ENCODE measurements at places on chromosomes 3 and 15.
A peak's percentile ranks its signal among the peaks of the same experiment; 100 is the strongest.

GRCh38 chr15:65361708-65362459, 15.9 kb downstream of the IGDCC3 start:
- no peak for DNase-seq

DNA sequence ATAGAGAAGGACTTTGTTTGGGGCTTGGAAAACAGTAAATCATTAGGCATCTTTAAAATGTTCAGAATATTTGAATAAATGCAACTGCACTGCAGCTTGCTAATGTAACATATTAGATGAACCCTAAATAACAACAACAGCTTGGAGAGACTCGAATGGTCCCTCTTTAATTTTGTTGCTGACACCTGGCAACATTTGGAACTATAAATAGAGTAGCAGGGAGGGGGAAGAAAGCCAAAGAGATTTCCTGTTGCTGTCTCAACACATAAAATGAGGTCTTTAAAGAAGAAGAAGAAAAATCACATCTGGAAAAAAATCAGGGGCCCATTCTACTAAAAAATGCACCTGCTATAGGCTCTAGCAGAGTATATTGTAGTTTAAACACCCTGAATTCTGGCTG, 49.9 kb upstream of the DPPA4 start:
- DNase-seq = no peak

GRCh38 chr15:57217778-57218598, 158.3 kb upstream of the CGNL1 start:
- DNase-seq = no peak

DNA sequence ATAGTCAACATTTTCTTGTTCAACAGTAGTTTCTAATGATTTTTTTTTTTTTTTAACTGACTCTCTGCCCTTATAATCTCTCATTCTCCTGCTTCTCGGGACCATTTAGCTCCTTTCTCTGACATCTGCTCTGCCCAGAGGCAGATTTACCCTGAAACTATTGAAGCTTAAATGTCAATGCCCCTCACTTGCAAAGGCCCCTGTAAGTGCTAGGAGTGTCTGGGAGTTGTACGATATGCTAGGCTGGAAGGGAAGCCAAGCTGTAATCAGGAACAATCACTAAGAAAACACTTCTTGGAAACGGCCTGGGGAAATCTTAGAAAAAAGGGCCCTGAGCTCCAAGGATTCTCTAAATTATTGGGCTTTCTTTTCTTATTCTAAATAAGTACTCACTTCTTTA, 5.8 kb upstream of the PLOD2 start:
- DNase-seq = no peak

GRCh38 chr3:62562596-62562995, 189.2 kb upstream of the FEZF2 start:
- DNase-seq = no peak

- no peak for DNase-seq
These were observed 26.4 kb downstream of the TMEM39A start for GRCh38 chr3:119436977-119437376.

GRCh38 chr3:123070510-123070909, 3.7 kb downstream of the PDIA5 start:
- DNase-seq = no peak

DNA sequence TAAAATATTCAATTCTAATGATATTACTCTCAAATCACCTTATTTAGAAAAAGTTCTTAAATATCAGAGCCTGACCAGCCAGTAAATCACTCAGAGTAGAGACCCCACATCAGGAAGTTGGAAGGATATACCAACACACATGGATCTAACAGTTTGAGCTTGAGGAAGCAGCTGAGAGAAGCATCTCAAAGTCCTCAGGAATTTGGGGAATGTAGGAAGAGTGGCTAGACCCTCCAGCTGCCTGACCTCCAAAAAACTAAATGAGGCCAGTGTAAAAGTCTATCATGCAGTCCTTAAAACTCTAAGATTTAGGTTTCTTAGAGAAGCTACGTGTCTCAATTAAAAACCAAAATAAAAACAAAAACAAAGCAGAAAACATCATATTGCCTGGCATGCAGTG, 55.4 kb downstream of the SETD2 start:
- DNase-seq = peak; percentile 16

DNA sequence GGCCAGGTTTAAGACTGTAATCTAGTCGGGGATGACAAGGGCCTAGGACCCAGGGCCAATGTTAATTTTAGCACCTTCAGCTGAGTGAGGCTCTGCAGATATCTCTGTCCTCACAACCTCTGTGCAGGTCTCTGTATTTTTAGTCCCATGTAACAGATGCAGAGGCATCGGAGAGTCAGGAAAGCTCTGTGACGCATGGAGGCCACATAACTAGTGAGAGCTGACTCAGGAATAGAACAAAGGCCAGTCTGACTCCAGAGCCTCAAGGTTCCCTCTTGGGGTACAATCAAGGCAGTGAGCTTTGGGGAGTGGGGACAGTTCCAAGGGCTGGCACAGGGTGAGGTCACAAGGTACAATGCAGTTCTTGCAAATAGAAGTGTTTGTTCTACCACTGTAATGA, 31.0 kb downstream of the FSTL1 start:
- no peak for DNase-seq

- DNase-seq = no peak
These were observed 17.0 kb upstream of the OR5K1 start for GRCh38 chr3:98445949-98446406.

- DNase-seq = peak; percentile 65
These were observed 43.2 kb downstream of the ARHGEF3 start for GRCh38 chr3:56758539-56758981.

- no peak for DNase-seq
These were observed 50.4 kb downstream of the GPR171 start for GRCh38 chr3:151152455-151153079.

DNA sequence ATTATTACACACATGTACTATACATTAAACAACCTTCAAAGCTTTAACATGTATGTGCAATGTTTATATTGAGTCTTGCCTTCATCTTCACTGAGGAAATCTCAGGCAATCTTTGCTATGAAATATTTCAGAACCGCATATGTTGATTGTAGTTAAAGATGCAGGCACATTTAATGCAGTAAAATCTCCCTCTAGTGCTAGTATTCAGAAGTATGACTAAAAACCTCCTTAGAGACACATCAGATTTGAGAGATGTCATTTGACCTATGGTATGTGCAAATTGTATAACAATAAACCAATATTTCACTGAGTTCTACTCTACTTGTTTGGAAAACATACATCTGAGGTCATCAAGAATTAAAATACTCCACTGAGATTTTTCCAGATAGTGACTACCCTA, 123.8 kb upstream of the C15orf61 start:
- no peak for DNase-seq

GRCh38 chr3:122353215-122353614, 28.2 kb downstream of the CSTA start:
- DNase-seq = no peak

DNA sequence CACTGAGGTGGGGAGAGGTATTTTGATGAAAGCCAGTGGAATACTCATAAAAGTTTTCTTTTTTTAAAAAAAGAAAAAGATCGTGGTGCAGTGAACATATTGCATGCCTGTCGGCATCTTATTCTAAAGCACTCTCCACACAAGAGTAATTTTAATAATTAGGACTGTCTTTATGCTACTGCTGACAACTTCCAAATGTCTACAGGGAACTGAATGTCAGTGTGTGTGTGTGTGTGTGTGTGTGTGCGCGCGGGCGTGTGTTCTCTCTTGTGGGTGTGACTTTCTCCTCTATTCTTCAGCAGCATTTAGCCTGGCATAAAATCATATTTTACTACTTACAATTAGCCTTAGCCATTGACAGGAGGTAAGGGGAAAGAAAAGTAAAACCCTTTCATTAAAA, 268.5 kb downstream of the C3orf38 start:
- no peak for DNase-seq

- DNase-seq = no peak
These were observed 107.2 kb downstream of the CHST2 start for GRCh38 chr3:143226678-143227291.

GRCh38 chr3:60090548-60090947, 1040.7 kb upstream of the CFAP20DC start:
- DNase-seq = no peak

- no peak for DNase-seq
These were observed 32.4 kb downstream of the PEAK1 start for GRCh38 chr15:77387365-77388105.

GRCh38 chr3:47731061-47731460, 50.6 kb downstream of the SMARCC1 start:
- no peak for DNase-seq

GRCh38 chr3:185631508-185632206, 45.6 kb downstream of the SENP2 start:
- no peak for DNase-seq

DNA sequence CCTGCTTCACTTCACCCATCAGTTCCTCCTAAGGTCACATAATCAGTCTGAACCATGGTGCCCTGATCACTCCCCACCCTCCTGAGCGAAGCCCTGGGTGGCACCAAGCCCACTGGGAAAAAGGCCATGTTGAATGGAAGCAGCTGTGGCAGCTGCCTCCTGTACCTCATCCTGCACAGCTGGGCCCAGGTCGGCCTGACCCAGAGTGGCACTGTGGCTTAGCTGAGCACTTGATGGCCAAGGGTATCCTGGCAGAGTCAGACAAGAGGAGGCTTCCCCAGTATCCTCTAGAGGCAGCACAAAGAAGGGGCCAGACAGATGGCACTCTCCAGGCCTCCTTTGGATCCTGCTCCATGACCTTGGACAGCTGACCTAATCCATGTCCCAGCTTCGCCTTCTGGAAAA, 68.4 kb downstream of the TLE3 start:
- DNase-seq = no peak

DNA sequence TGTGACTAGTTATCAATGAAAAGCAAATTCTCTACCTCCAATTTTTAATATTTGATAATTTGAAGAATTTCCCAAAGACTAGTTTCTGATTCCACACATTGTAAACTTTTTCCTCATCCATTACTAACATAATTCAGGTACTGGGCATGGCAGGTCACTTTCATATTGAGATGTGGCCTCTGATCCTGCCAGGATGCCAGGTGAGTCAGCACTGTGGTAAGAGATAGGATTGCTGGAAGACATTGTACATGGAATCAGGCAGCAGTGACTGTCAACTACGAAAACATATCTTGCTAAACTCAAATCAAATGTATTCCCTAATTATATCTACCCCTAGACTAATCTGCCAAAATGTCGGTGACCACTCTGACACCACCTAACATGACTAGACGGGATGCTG, 33.2 kb upstream of the POU1F1 start:
- DNase-seq = no peak

- DNase-seq = no peak
These were observed 48.9 kb downstream of the ABCC5 start for GRCh38 chr3:183968666-183969245.

DNA sequence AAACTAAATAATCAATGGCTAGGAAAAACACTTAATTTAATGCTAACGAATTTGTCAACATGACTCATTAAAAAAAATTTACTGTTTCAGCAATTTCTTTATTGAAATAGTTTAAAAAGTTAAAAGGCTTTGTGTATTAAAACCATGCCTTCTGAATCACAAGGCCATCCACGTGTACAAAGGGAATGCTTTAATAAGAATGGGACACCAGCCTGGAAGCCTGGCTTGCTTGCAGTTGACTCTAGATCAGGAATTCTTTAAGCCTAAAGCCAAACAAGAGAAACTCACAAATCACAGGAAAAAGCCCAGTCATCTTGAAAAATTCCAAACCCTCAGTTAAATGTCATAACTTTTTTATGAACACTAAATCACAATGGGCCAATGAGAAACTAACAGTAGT, 137.6 kb downstream of the PEAK1 start:
- DNase-seq = peak; percentile 69

GRCh38 chr15:51062736-51063135, 32.0 kb downstream of the TNFAIP8L3 start:
- DNase-seq = no peak

DNA sequence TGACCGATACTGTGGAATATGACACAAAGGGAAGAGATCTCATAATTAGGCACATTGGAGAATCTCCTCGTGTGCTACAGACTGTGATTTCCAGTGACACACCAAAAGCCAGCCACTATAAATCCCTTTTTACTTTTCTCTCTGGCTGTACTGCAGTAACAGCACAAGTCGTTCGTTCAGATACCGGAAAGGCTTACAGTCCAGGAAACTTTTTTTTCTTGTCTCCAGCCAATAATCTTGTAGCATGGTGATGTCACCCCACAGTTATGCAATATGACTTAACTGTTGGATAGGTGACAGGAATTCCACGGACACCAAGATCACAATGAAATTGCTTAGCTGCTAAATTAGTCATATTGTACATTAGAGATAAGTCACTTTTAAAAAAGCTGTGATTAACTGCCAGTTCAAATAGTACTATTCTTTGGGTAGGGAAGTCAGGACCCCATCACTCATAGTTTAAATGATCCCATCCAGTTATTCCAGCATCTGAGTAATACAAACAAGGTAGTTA, 36.3 kb upstream of the TSC22D2 start:
- DNase-seq = peak; percentile 100

DNA sequence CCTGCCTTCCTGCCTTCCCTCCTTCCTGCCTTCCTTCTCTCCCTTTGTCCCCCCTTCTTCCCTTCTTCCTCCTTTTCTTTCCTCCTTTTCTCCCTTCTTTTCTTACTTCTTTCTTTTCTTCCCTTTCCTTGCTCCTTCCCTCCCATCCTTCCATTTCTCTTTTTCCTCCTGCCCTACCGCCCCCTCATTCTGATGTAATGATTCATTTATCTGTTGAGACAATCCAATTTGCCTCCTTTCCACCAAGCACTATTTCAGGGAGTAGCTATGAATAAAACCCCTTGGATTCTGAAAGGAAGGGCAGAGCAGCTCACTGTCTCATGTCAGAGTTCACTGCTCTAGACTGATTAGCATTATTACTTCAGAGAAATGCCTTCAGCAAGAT, 462.6 kb downstream of the PDCD6IP start:
- DNase-seq = no peak

- DNase-seq = no peak
These were observed 20.4 kb downstream of the COLQ start for GRCh38 chr3:15501126-15501525.

DNA sequence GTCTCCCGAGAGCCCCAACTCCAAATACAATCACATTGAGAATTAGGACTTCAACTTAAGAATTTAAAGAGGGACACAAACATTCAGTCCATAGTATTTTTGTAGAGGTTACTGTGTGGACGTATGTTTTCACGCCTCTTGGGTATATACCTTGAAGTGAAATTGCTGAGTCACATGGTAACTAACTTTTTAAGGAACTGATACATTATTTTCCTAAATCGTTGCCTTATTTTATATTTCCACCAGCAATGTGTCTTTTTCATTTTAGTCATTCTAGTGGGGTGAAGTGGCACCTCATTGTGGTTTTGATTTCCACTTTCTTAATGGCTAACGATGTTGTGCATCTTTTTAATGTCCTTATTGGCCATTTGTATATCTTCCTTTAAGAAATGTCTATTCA, 11.8 kb downstream of the PARP15 start:
- DNase-seq = no peak

All from HS-5 (cell line).